ENCODE measurements at places on chromosomes 12 and 14.
A peak's percentile ranks its signal among the peaks of the same experiment; 100 is the strongest.

DNA sequence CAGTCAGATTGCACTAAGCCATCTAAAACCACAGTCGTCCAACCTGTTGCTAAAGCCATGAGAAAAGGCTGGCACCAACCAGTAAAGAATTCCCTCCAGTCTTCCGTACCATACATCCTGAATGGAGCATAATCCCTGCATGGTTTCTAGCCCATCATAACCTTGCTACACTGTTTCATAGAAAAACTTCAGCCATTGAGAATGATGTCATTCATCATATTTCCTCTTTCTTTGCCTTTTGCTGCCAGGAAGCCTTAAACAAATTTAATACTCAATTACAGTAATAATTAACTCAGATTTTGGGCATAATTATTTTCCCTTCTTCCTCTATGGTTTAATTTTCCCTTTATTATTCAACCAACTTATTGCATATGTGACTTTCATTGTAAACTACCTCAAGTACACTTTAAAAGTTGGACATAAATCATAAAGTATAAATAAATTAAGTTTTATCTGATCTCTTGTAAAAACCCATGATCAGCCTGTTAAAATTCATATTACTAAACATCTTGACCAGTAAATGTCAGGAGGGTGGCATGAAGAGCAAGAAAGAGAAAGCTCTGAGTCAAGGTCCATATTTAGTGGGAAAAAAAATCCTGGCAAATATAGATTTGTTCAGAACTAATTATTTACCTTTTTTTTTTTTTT lies 264.7 kb downstream of the ZFP36L1 start:
- no peak for DNase-seq

DNA sequence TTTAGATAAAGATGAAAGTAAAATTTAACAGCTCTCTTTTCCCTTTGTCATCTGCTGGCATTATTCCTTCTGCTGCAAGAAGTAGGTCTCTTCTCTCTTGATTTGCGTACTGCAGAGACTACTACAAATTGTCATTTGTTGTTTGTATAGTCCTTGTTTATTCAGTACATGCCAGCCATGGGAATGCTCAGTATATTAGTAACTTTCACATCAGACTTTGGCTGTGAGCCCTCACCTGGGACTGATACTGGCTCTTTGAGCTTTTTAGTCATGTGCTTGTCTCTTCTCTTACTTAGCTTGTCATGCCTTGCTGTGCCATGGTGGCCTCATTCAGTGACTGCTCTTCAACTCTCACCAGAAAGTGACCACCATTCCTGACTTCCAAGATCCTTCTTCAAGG lies 169.8 kb downstream of the PRKCH start:
- no peak for DNase-seq

- DNase-seq = peak; percentile 7
Measured at GRCh38 chr14:79453276-79453675, 758.0 kb downstream of the DIO2 start.

DNA sequence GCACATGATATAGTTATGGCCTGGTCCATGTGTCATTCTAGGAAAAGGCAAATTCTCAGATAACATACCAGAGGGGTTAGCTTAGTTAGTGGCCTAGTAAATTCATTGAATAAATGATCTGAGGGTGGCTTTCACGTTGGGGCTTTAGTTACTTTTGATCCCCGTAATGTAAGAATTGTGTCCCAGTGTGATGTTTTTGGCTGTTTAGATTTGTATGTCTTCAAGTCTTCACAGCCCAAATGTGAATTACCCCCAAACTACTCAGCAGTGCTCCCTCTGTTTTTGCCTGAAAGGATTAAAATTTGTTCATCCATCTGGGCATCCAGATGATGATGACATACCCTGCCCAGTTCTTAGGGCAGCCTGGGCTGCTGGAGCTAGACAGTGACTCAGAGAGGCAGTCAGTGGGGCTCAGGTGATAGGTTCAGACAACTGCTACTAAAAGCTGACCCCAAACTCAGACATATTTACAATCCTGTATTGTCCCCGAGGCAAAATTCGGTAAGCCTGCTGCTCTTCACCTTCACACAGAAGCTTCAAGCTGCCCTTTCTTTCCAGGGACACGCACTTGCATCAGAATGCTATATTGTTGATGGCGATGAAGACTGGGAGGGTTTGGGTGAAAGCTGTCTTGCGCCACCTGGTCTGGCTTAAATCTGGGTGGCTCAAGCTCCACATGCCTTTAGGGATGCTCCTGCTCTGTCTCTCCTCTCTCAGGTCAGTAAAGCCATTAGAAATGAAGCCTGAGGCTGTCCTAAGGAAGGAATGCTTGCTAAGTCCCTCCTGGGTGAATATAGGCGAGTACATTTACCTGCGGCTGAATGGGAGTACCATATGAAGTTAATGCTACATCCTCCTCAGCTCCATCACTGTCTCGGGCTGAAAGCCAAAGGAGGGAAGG lies 10.3 kb downstream of the GPRC5D start:
- no peak for DNase-seq

DNA sequence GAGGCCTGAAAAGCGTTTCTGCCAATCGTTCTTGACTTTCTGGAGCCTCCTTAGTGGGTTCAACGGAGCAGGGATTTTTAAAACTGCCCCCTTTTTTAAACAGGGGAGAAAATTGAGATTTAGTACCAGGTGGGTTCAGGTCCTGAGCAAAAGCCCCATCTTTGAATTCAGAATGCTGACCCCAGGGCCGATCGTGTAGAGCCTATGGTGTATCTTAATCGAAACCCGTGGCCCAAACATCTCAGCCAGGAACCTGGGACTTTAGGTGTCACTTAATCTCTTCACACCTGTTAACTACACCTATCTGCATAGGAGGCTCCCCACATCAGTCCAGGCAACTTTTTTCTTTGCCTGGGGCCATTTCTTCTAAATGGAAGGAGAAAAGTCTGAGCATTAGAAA lies 6.4 kb upstream of the TBX5 start:
- no peak for DNase-seq

DNA sequence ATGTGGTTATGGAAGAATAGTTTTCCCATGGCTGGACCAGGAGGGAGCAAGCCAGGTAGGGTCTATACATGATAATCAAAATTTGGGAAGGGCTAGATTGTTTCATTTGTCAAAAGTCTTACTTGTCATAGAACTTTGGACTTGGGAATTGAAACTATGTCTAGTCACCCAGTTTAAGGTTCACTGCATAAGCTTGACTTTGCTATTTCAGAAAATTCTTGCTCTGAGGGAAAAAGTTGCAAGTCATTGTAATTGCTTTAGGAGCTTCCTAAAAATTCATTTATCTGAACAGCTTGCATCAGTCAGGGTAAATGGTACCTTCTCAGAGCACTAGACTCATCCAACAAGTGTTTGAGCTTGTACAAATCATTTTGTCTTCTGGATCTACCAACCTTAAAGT lies 1194.7 kb downstream of the GALC start:
- no peak for DNase-seq

- DNase-seq = no peak
Measured at GRCh38 chr12:128761379-128761790, 62.4 kb downstream of the SLC15A4 start.

DNA sequence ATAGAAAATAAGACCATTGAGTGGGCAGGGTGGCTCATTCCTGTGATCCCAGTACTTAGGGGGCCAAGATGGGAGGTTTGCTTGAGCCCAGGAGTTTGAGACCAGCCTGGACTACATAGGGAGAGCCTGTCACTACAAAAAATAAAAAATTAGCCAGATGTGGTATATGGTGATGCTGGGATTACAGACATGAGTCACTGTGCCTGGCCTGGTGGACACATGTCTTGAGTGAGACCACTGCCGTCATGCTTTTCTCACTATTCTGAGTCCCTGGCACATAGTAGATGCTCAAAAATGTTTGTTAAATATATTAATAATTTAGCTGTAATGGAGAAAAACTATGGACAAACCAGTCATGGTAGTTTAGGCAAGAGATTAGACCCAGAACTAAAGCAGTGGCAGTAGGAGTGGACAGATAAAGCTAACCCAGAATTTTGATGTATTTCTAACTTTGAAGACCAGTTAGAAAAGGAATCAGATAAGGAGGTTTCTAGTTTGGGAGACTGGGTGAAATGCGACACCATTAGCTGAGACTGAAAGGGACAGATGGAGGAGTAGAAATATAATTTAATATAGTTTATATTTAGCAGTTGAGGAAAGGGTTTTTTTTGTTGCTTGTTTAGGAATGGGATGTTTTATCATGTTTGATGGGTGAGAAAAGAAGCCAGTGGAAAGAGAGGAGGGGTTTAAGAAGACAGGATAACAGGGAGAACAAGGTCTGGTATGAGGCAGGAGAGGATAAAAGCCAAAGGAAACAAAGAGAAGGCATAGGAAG lies 7.4 kb upstream of the PTGES3 start:
- no peak for DNase-seq

Data from muscle of arm (tissue), 14 donors.